SHP77 treated with DMSO at 0.1 percent for 48 hours (cell line): ENCODE measurements at places on chromosomes 6 and 20.

DNA sequence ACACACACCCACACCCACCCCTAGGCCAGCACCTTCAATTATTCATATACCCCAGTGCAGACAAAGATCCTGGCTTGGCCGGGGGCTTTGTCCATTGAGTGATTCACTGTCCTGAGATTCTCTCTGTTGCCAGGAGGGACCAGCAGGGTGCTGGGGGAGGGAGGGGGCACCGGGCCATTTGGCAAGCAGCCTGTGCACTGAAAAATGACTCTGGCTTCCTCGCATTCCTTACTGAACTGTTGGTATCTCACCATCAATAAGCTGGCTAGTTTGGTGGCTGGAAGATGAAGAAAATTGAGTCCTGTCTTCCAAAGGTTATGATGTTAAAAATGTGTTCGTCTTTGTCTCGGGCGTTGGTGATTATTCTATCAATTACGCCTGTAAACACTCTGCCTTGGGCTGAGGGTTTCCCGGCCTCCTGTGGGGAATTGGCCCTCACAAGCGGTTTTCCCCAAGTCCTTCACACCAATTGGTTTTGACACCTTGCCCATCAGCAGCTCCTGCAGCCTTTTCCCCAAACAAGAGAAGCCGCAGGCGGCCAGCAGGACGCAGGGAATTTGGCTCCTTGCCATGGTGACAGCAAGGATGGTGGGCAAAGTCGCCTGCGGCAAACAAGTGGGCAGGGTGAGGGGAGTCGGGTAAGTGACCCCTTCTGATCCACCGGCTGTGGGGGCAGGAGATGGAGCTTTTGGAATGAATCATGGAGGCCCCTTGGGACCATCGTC lies 4.9 kb downstream of the VSTM2L start:
- DNase-seq, result no peak

DNA sequence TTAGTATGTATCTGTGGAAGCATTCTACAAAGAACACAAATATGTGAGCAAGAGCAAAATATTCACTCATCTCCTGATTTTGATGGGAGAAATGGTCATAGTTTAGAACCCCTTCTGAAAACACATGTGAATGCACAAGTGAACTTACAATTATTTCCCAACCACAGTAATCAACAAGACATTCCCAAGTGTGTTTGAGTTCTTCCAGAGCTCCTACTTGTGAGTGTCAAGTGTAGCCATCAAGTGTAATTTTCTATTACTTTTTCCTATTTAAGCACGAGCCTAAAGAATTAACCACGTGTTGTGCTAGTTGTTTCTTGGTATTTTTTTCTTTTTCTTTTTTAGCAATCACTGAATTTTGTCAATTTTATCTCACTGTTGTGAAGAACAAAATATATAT lies 402.3 kb downstream of the NKAIN2 start:
- no peak for DNase-seq

- no peak for DNase-seq
Measured at GRCh38 chr20:47727909-47728361, 57.3 kb downstream of the SULF2 start.

- DNase-seq, result no peak
Measured at GRCh38 chr6:54440549-54440948, 132.3 kb downstream of the TINAG start.

GRCh38 chr6:142846883-142847287 lies 98.1 kb downstream of the HIVEP2 start:
- DNase-seq, result no peak

DNA sequence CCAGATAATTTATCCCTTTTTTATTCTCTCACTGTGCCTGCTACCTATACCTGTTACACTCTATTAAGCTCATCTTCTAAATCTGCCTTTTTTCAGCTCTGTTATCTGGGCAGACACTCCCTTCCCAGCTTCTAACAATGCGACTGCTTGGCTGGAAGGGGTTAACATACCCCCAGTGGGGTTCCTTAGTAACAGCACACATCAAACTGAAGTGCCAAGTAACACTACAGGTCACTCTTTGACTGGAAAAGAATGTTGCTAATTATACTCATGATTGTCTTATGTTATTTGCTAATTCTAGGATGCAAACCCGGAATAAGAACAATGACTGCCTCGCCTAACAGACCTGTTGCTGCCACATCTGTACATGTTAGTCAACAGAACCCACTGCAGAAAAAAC lies 203.5 kb downstream of the EPM2A start:
- DNase-seq, result no peak

GRCh38 chr6:56607111-56607752 lies 35.5 kb downstream of the DST start:
- no peak for DNase-seq

DNA sequence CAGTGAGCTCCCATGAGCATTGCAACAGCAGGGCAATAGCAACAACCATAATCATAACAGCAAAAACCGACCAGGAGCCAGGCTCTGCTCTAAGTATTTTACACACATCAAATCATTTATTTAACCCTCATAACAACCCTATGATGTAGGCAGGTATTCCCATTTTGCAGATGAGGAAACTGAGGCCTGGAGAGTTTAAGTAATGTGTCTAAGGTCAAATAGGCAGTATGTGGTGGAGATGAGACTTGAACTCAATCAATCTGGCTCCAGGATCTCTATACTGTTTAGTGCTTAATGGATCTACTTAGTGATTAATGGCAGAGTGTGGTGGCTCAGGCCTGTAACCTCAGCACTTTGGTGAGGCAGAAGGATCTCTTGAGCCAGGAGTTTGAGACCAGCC lies 3.4 kb downstream of the TMEM151B start:
- no peak for DNase-seq

DNA sequence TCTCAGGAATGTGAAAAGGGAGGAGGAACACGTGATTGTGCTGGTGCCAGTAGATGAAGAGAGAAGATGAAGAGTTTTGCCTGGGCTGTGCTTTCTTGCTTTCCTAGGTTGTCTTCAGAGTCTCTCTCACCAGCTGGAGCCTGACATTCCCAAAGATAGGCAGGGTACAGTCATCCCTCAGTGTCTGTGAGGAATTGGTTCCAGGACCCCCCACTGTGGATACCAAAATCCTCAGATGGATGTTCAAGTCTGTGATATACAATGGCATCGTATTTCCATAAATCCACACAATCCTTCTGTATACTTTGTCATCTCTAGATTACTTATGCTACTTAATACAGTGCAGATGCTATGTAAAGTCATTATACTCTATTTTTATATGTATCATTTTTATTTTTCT lies 113.5 kb downstream of the SAMD5 start:
- DNase-seq, result no peak

GRCh38 chr6:23282252-23283021 lies 713.1 kb downstream of the HDGFL1 start:
- no peak for DNase-seq
